ENCODE measurements at places on chromosomes 13 and 19.

DNA sequence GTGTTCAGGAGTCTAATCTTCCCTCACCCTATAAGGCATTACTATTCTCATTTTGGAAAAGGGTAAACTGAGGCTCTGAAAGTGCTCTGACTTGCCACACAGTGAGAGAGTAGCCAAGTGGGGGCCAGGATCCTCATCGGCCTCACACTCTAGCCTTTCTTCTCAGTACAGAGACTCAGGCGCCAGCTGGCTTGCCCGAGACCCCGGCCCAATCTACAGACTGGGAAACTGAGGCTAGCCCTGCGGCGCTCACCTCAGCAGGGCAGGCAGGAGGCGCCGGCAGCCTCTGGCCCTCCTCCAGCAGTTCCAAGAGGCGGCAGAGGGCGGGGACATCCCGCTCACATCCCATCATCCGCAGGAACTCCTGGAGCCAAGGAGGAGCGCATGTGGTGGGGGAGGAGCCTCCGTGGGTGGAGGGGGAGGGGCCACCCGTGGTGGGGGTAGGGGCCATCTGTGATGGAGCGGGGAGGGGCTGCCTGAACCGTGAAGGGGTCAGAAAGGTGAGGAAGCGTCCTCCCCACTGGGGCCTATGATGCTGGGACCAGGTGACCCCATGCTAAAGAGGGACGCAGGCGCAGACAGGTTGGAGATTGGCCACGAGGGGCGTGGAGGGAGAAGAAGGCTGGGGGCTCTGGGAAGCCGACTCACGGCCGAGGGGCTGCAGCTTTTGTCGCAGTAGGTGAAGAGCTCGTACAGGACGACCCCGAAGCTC is 8.7 kb upstream of the INSL3 start:
- DNase-seq, result no peak

- no peak for DNase-seq
Measured at GRCh38 chr13:44293374-44293773, 80.2 kb upstream of the SERP2 start.

DNA sequence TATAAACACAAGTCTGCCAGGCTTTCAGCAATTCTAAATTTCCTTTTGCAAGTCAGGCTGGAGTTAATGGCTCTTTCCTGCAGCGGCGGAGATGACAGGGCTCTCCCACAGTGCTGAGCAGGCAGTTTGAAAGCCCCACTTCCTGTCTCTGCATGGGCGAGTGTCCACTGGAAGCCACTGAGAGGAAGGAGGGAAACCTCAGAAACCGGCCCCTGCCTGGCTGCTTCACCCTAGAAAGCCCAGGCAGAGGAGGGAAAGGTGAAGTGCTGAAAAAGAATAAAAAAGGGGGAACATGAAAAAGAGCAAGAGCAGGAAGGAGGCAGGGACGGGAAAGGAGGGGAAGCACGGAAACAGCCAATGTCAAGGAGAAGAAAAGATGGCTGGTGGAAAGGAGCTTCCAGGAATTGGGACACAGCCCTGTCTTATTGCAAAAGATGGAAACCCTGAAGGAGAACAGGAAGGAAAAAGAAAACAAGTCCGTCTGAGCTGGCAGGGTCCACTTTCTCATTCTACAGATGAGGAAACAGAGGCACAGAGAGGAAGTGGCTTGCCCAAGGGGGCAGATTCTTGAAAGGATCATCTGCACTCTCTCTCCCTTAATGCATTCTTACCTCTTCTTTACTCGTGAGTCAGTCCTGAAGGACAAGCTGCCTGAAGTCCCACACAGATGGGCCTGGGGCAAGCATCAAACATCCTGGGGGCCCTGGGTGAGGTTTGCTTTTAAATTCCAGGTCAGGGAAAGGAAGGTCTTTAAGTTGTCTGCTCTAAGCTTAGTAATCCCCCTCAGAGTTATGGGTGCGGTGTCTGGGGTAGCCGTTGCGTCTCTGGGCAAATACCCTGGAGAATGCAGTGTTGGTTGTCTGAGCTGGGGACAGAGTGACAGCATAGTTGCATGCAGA is 38.8 kb upstream of the ALOX5AP start:
- no peak for DNase-seq

GRCh38 chr13:99982036-99982730 is 599 bp downstream of the ZIC2 start:
- DNase-seq, result no peak

DNA sequence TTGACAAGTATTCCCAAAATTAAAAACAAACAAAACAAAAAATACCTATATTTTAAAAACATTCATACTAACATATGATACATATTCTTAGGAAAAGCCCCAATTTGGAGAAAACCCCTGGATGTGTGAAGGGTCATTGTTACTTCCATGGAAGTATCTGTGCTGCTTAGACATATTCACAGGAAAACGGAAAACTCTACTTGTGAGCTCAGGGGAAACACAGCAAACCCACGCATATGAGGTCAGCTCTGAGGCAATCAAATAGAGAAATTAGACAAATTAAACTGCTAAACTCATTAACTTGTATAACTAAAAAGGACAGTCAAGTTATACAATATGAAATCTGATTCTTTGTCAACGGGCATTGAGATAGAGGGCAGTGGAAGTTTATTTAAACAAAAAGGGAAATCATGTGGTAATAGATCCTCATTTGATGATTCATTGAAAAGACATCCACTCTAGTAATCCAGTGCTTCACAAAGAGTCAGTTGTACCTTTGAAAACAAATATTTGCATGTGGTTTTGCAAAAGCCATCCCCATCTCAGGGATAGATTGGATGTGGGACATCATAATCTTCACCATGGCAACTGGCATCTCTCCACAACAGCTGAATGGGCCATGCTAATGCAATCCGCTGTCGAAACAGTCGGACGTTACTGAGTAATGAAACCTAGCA is 423.4 kb downstream of the ITGBL1 start:
- DNase-seq, result no peak

- DNase-seq, result no peak
Measured at GRCh38 chr19:43469160-43469480, 3.7 kb upstream of the LYPD3 start.

GRCh38 chr13:74306496-74306895 is 172.3 kb upstream of the KLF12 start:
- DNase-seq, result no peak

DNA sequence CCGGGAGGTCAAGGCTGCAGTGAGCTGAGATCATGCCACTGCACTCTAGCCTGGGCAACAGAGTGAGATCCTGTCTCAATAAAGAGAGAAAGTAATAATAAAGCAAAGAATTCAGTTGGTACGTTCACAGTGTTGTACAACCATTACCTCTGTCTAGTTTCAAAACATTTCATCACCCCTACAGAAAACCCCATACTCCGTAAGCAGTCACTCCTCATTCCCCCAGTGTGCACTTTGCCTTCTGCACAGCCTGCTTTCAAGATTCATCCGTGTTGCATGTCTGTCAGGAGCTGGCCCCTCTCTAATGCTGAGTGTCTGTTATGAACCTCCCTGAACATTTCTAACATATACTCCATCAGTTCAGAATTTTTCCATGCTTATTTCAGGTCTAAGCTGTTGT is 9.4 kb downstream of the POLD1 start:
- no peak for DNase-seq

DNA sequence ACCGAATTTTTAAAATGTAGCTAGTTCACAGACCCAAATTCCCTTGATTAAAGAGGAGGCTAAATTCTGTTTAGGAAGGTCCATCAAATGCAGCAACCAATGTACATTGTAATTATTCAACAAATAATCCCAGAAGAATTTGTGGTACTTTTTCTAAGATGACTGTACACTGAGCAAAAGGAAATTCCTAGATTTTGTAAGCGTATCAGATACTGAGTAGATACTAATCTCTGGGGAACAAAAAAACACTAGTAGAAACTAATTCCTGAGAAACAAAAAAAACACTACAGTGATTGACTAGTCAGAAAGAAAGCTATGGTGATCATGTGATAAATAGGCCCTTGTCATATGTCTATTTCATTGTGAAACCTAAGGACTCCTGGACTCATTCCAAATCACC is 246.1 kb downstream of the PCDH17 start:
- no peak for DNase-seq

- no peak for DNase-seq
Measured at GRCh38 chr13:26376430-26376829, 122.5 kb downstream of the CDK8 start.

DNA sequence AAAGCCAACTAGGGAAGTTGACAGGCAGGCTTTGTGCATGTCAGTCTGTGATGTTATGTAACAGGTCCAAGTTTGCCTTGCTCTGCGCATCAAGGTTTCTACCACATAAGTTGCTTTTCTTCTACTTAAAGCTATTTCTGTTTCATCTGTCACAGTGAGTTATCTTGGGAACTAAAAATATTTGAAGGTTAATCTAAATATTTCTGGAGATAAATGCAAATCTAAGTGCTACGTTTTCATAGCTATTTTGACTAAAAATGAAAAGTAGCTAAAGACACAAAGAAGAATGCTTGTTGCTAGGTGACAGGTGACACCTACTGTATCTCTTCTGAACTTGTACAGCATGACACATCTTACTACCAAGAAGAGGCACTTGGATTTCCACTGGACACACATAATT is 135.6 kb downstream of the KLF12 start:
- DNase-seq, result no peak

GRCh38 chr13:55538424-55538823 is 1602.3 kb upstream of the PRR20A start:
- DNase-seq, result no peak

DNA sequence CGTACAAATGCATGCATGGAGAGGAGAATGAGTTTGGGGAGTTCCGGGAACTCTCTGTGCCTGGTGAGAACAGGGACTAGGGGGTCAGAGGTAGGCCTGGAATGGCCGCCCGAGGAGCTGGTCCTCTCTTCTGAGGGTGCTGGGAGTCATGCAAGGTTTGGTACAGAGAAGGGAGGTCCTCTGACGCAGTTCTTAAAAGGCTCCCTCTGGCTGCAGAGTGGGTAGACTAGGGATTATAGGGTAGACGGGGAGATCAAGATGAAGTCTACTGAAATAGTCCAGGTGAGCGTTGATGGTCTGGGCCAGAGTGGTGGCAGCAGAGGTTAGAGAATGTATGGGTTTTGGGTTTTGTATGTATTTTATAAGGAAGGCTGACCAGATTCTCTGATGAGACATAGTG is 796 bp downstream of the ZNF304 start:
- no peak for DNase-seq

- DNase-seq, result no peak
Measured at GRCh38 chr19:12265921-12266704, 28.6 kb downstream of the ZNF44 start.

GRCh38 chr13:74838096-74838495 is 643.9 kb downstream of the TBC1D4 start:
- no peak for DNase-seq

DNA sequence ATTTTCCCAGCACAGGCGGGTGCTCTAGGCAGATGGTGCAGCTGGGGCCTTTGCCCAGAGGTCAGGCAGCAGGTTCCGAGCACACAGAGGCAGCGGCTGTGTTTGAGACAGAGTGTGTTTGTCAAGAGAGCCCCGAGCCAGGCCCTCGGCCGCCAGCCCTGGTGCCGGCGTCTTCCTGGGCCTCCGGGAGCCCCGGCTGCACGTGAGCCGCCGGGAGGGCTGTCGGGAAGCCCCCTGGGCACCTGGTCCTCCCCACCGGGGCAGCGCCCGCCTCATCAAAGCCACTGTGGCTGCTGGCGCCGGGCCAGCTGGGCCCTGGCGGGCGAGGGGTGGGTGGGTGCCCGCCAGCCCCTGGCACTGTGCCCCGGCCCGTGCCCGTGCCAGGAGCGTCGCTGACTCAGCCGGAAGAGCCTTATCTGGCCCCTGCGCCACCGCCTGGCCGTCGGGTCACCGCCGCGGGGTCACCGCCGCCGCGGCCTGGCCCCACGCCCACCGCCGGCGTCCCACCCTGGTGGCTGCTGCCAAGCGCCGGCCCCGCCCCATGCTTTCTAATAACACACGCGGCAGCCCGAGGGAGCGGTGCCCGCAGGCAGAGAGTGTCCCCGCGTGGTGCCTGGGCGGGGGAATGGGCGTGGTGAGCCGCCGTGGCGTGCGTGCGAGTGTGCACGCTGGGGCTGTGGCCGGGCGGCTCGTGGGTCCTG is 14.9 kb downstream of the ARID3A start:
- peak; percentile 75 for DNase-seq

DNA sequence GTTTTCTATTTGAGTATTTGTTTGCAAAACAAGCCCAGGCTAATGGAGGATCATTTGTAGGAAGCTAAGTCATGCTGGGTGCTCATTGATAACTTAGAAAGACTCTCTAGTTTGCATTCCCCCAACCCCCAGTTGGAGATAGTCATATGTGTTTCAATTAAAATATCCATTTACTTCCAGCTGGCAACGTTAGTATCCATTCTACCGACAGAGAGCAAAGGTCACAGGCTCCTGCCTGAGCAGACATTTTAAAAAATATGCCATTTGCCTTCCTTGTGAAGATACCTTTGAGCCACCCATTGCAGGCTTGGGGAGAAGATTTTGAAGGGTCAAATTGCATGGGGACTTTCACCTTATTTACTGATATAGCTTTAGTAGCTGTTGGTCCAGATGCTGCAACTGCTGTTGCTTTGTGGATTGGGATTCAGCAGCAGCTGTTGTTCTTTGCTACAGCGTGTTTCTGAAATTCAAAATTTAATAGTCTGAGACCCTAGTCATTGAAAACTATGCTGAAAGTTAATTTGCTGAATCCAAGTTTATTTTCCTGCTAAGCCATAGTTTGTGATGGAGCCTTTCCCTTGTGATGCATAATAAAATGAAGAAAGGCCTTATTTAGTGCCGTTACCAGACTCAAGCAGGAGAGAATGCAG is 335.1 kb downstream of the GPC6 start:
- DNase-seq, result no peak

- no peak for DNase-seq
Measured at GRCh38 chr13:98026457-98026857, 73.0 kb downstream of the IPO5 start.

GRCh38 chr19:22603518-22604440 is 30.3 kb upstream of the ZNF492 start:
- DNase-seq, result no peak

DNA sequence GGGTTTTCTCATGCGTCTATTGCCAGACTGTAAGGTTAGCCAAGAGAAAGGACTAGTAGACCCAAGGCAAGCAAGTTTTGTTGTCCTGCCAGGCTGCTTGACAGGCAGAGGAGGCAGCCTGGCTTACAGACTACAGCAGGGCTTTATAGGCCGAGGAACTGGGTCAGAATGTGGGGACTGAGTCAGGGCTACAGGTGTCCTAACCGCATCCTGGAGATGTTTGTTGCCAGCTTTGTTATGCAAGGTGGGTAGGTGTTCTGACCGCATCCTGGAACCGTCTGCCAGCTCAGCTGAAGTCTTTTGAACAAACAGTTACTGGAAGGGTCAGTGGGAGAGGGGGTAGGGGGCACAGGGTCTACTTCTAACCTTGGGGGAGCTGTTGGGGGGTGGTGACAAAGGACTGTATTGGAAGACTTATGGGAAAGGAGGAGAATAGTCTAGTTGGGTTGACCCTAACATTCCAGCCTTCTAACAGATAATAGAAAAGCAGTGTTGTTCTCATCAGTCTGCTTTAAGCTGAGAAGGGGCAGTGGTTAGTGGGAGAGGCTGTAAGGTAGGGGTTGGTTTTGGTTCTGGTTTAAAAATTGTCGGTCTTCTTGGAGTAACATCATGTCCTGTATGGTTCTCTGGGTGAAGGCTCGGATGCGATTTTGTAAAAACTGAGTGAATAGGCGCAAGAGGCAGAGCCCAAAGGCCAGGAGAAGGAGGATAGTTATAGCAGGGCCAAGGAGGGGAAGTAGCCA is 913.8 kb upstream of the SLITRK5 start:
- peak; percentile 3 for DNase-seq

- DNase-seq, result no peak
Measured at GRCh38 chr13:101712026-101712348, 259.5 kb downstream of the ITGBL1 start.
